ENCODE measurements at places on chromosomes 7 and 10.
A peak's percentile ranks its signal among the peaks of the same experiment; 100 is the strongest.

DNA sequence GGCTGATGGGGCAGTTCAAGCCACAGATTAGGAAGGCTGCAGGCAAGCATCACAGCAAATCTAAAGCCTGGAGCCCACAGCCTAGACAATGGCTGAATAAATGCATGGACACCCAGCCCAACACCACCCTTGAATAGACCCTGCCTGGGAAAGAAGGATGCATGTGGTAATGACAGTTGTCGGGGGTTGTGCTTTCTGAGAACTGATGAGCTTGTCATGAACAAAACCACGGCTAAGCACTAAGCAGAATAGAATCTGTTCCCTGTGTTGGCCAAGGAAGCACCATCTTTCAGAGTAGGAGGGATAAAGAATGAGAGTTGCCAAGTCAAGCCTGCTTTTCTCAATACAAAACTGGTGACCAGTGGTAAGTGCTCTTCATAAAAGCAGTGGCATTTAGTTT is 66.1 kb upstream of the JCAD start:
- H3K4me1 ChIP-seq: no peaks in the 10 kb centered on the region
- H3K4me3 ChIP-seq: no peak overlapping the region
- no peak for DNase-seq
- no peak overlapping the region for H3K27ac ChIP-seq
- H3K36me3 ChIP-seq: no peaks in the 10 kb centered on the region
- H3K27me3 ChIP-seq: peaks cover 3% of the 10 kb centered on the region

DNA sequence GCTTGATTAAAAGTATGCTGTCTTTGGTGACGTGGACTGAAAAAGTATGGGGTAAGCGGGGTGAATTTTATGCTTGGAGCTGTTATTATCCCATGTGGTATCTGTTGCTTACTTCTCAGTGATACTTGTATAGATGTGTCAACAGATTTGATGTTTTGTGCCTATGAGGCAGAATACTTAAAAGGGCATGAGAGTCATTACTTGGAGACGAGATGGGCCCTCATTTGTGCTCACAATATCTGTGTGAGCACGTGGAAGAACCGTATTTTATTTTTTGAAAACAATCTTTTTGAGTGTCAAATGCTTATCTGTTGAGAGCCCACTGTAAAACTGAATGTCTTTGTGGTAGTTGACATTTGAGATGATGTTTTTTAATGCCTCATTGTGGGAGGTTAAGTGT is 281.9 kb downstream of the EXOC4 start:
- no peak overlapping the region for H3K4me3 ChIP-seq
- no peaks in the 10 kb centered on the region for H3K27me3 ChIP-seq
- no peak for DNase-seq

DNA sequence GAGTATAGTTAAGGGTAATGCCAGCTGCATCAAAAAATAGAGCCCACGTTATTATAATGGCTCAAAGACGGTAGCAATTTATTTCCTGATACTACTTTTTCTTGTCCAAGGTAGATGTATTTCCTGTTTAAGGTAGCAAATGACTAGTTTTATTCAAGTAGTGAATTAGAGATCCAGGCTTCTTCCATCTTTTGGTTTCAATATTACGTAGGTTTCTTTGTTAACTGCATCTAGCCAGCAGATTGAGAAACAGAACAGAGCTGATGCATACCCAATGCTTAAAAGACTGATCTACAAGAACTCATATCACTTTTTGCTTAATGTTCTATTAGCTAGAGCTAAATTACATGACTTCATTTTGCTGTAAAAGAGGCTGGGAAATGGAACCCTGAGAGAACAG is 992.1 kb downstream of the NRG3 start:
- no peaks in the 10 kb centered on the region for H3K36me3 ChIP-seq
- no peaks in the 10 kb centered on the region for H3K4me1 ChIP-seq

DNA sequence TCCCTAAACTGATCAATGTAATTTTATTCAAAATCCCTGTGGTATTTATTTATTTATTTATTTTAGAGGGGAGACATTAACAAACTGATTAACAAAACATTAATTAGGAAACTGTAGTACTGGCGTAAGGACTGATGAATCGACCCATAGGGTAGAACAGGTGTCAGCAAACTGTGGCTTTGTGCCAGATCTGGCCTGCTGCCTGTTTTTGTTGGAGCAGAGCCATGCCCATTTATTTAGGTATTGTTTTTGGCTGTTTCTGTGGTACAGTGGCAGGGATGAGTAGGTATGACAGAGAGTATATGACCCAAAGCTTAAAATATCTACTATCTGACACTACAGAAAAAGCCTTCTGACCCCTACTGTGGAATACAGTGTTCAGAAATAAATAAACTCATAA is 332.5 kb upstream of the ETV1 start:
- no peak overlapping the region for H3K27ac ChIP-seq
- H3K4me3 ChIP-seq: no peak overlapping the region
- DNase-seq: no peak
- no peaks in the 10 kb centered on the region for H3K27me3 ChIP-seq
- H3K36me3 ChIP-seq: no peaks in the 10 kb centered on the region

- no peaks in the 10 kb centered on the region for H3K27me3 ChIP-seq
- DNase-seq: no peak
- no peak overlapping the region for H3K27ac ChIP-seq
- peaks cover 5% of the 10 kb centered on the region for H3K4me1 ChIP-seq
Observed at GRCh38 chr10:103139803-103140202, 53.3 kb downstream of the NT5C2 start.

- H3K4me3 ChIP-seq: no peak overlapping the region
- no peak for DNase-seq
- H3K27ac ChIP-seq: no peak overlapping the region
- H3K36me3 ChIP-seq: no peaks in the 10 kb centered on the region
Observed at GRCh38 chr10:103668351-103669242, 175.1 kb downstream of the NEURL1 start.

GRCh38 chr10:88996927-88997326 is 6.3 kb downstream of the FAS start:
- H3K27ac ChIP-seq: no peak overlapping the region
- H3K4me3 ChIP-seq: no peak overlapping the region

DNA sequence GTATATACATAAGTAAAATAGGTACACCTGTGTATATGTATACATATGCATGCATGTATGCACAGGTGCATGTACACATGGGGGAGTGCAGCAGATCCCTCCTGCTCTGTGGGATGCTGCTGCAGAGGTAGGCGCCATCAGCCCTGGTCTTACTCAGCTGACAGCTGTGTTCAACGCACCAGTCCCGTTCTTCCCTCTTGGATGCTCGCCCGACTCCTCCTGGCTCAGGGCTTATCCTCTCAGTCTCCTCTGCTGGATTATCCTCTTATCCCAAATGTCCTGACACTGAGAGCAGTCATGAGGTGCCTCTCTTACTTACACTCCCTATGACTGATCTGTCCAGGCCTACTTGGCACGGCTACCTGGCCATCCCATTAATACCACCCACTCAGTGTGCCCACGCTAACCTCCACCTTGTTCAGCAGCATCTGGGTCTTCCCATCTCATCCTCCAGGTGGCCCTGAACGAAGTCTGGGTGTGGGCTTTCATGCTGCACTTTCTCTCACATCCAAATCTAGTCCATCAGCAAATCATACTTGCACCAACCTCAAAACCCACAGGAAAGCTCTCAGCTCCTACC is 357.1 kb downstream of the TCERG1L start:
- H3K36me3 ChIP-seq: no peaks in the 10 kb centered on the region
- H3K27me3 ChIP-seq: no peaks in the 10 kb centered on the region
- no peaks in the 10 kb centered on the region for H3K4me1 ChIP-seq
- H3K27ac ChIP-seq: no peak overlapping the region

- no peaks in the 10 kb centered on the region for H3K36me3 ChIP-seq
- H3K27ac ChIP-seq: no peak overlapping the region
- H3K4me1 ChIP-seq: no peaks in the 10 kb centered on the region
- H3K4me3 ChIP-seq: no peak overlapping the region
- no peaks in the 10 kb centered on the region for H3K27me3 ChIP-seq
Observed at GRCh38 chr7:125568799-125569198, 639.2 kb upstream of the POT1 start.

DNA sequence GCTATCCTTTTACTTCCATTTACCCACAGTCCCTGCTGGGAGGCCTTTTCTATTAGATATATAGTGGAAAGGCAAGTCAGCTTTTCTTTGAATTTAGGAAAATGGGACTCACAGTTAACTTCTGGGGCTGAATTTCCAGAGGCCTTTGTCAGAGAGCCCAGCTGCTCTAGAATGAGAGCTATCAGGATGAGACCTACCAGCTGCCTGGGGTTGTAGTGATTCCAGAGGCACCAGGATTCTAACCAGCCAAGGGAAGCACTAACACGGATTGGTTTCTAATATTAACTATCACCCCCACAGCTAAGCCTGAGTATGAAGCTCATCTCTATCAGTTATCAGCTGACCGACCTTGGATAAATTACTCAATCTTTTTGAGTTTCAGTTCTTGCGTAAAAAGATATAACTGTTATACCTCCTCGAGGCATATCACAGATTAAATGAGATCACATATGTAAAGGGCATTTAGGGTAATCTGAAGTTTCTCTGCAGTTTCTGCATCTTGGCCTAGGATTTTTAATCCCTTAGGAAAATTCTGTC is 56.6 kb upstream of the CALD1 start:
- peaks cover 17% of the 10 kb centered on the region for H3K4me1 ChIP-seq
- no peaks in the 10 kb centered on the region for H3K27me3 ChIP-seq
- no peak overlapping the region for H3K27ac ChIP-seq
- no peak overlapping the region for H3K4me3 ChIP-seq
- H3K36me3 ChIP-seq: no peaks in the 10 kb centered on the region

GRCh38 chr10:60524541-60524940 is 134.9 kb upstream of the ANK3 start:
- DNase-seq: peak; percentile 95
- H3K27me3 ChIP-seq: no peaks in the 10 kb centered on the region
- peaks cover 28% of the 10 kb centered on the region for H3K4me1 ChIP-seq
- peak overlapping the region; percentile 75 for H3K27ac ChIP-seq
- H3K36me3 ChIP-seq: no peaks in the 10 kb centered on the region

DNA sequence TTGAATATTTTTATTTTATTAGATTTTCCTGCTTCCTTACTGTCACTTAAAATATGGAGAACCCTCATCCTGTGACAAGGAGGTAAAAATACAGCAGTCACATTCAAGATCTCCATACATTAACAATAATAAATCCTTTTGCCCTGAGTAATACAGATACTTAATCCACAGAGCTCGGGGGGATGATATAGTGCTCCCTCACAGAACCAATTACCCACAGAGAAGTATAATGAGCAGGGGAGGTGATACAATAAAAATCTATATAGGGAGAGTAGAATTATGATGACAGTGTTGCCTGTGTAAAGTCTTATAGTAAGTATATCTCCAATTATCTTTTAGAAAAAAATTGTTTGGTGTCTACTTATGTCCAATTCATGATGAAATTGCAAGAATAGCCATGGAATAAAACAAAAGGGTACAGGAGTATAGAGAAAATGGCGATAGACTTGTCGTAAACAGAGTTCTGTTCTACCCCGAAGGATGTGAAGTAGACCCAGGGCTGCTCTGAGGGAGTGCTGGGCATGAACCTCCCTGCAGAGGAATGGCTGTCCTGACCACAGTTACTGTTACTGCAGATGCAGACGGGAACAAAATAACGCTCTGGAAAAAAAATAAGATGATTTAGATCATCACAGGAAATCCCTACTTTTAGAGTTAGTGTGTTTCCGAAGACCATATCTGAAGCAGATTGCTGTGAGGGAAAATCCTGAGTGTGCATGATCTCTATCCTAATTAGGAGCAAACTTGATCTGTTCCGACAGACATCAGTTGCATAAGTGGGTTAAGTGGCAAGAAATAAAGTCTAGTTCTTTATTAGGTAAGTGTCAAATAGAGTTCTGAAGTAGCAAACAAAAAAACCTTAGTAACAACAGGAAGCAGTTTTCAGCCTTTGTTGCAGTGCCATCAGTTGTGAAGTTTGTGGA is 123.7 kb downstream of the KAT6B start:
- peaks cover 16% of the 10 kb centered on the region for H3K4me1 ChIP-seq
- no peak overlapping the region for H3K4me3 ChIP-seq
- no peaks in the 10 kb centered on the region for H3K27me3 ChIP-seq
- H3K36me3 ChIP-seq: no peaks in the 10 kb centered on the region
- H3K27ac ChIP-seq: peak overlapping the region; percentile 10

DNA sequence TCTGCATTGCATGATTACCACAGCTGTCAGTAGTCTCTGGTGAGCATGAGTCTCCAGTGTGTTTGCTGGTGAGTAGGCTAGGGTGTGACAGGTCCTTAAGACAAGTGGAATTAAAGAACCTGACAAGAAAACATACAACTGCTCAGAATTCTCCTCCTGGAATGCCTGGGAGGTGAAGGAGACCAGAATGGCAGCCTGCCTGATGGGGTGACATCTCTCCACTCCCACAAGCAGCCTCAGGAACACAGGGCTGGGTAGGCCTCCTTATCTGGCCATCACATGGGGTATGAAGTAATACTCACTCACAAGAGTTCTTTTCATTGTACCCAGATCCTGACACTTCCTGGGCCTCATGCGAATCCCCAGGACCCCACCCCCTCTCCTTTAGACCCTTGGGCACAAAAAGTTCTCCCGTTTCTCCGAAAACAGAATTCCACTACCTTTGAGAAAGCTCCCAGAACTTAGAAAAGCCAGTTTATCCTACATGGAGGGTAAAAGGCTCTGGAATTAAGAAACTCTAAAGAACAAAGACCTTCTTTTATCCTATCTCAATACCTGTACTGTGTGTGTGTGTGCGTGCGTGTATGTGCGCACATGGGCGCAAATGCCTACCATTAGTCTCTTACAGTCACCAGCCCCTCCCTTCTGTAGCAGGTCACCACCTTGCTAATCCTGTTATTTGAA is 33.4 kb upstream of the C1GALT1 start:
- DNase-seq: peak; percentile 2
- no peaks in the 10 kb centered on the region for H3K4me1 ChIP-seq
- H3K36me3 ChIP-seq: no peaks in the 10 kb centered on the region
- no peak overlapping the region for H3K4me3 ChIP-seq
- H3K27ac ChIP-seq: no peak overlapping the region

GRCh38 chr7:66452165-66452564 is 176.5 kb upstream of the KCTD7 start:
- peak; percentile 50 for DNase-seq
- H3K27me3 ChIP-seq: no peaks in the 10 kb centered on the region
- H3K36me3 ChIP-seq: no peaks in the 10 kb centered on the region
- H3K27ac ChIP-seq: no peak overlapping the region
- H3K4me3 ChIP-seq: no peak overlapping the region

DNA sequence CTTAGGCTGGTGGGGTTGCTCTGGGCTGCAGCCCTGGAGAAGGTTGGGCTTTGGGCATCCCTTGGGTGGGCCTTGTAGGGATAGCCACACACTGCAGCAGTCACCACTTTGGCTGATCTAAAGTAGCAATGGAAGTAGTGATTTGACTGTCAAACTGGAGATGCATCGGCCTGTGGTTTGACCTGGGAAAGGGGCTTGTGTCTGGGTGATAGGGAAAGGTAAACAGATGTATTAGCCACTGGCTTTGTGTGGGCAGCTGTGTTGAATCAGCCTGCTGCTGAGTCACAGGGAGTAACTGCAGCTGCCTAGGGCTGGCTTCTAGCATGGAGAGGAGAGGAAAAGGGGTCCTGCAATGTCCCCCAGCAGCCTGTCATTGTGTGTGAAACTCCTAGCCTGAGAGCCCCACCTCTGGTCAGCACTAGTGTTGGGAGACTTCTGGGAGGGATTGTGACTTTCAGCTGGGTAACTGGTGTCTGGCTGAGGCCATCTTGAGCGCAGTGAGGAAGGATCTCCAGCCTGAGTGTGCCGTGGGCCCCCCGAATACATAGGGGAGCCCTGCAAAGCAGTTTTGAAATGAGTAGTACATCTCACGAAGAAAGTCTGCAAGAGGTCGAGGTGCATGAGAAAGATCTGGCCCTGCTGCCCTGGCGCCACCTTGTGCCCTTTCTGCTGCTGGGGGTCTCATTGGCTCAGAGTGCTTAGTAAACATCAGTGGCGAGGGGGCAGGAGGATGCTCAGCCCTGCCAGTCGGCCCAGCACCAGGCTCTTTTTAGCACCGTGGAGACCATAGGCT is 117.3 kb downstream of the FANK1 start:
- peaks cover 29% of the 10 kb centered on the region for H3K4me1 ChIP-seq
- DNase-seq: peak; percentile 96
- no peak overlapping the region for H3K4me3 ChIP-seq
- peaks cover 25% of the 10 kb centered on the region for H3K36me3 ChIP-seq
